Gastrocnemius medialis (tissue), 4 donors: ENCODE measurements at places on chromosomes 12 and 14.

DNA sequence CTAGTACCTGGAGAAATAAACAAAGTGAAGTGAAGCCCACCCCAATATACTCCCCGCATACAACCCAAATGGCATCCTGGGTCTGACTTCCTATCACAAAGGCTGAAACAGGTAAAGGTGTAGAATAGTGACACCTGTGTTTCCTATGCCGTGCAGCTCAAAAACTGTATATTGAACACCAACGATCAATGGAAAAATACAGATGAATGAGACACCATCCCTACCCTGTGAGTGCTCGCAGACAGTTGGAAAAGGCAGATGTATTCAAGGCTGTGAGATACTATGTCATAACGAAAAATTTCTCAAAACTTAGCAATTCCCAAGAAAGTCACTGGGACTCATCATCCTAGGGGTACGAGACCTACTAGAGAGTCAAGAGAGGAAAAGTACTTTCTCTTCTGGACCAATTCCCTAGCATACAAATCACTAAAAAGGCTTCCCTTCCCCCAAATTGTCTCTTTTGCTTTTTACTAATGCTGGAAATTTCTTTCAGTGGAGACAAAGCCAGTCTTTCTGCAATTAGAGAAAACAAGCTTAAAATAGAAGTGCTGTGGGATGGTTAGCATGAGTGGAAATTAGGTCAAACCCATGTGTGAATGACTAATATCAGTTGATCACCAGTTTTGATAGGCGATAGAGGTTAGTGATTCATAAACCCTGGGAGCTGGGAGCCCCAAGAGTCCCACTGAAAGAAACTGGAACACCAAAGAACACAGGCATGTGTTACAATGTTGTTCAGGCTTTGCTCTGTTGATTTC, 249.7 kb downstream of the SPTSSA start:
- no peak for DNase-seq

GRCh38 chr14:88904864-88905263, 80.4 kb downstream of the TTC8 start:
- DNase-seq = no peak

GRCh38 chr12:132596016-132596415, 14.4 kb downstream of the LRCOL1 start:
- no peak for DNase-seq

DNA sequence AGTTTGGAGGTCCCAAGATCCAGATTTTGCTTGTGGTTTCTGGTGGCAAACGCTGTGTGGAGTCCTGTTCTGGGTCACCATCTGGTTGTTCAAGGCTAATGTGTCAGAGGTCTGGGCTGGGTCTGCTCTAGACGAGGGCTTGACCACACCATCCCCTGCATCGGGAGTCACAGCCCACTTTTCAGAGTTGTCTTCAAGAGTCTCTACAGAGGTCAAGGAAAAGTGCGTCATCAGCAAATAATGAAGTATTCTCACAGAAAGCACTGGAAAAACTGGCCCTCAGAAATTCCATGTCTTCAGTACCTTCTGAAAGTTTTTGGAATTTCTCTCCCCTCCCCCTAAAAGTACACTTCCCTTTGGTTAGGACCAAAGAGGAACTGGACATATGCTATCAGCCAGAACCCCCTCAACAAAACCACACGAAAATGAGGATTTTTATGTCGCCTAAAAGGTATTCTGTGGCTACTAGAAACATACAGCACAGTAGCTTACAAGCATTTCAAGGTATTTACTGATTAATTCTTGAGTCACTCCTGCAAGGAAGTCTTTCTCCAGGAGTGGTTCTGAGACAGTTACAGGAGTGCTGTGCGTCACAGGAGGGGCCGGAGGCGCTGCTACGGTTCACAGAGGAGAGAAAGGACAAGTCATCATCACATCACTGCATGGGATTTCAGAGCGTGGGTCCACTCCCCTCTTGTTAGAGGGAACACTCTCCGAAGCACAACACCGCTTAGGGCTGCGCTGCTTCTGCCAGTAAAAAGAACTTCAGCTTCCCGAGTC, 35.4 kb downstream of the RAD52 start:
- DNase-seq = no peak

GRCh38 chr12:54977155-54977554, 7.4 kb downstream of the TESPA1 start:
- DNase-seq = no peak

- DNase-seq = no peak
These were observed 1053.5 kb upstream of the FBXO33 start for GRCh38 chr14:40485688-40486087.

DNA sequence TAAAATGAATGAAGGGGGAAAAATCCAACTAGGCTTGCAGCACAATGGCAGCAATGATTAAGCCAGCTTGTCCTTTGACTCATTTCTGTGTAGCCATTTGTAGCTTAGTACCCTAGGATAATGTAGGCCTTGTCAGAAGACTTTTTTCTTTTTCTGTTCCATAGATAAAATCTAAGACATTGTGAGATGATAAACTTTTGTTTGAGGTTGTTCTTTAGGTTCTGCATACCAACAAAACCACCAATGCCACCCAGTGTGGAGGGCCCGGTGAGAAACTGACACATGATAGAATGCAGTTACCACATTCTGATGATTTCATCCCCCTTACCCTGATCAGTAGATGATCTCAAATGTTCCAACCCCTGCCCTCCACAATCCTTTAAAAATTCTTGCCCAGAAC, 6.6 kb upstream of the KLRD1 start:
- DNase-seq = no peak

DNA sequence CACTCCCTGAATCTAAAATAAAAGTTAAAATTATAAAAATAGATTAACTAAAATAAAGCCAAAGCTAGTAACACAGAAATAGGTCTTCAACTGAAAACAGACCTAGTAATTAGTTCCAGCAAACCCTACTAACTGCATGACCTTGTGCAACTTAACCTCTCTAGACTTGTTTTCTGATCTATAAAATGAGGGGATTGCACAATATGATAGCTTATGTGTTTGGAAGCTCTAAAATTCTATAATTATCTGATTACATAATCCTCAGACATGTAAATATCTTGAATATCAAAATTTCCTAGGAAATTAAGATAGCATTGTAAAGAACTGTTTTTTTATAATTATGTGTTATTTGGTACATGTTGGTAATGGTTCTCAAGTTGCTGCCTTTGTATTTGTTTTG, 144.1 kb upstream of the GRIP1 start:
- no peak for DNase-seq

GRCh38 chr14:79043194-79043889, 873.2 kb downstream of the NRXN3 start:
- DNase-seq = no peak

- no peak for DNase-seq
These were observed 18.0 kb upstream of the NKX2-8 start for GRCh38 chr14:36600431-36600830.

- DNase-seq = peak; percentile 14
These were observed 4.7 kb downstream of the LRIG3 start for GRCh38 chr12:58915634-58916033.

GRCh38 chr12:78361683-78362082, 502.9 kb upstream of the SYT1 start:
- no peak for DNase-seq

DNA sequence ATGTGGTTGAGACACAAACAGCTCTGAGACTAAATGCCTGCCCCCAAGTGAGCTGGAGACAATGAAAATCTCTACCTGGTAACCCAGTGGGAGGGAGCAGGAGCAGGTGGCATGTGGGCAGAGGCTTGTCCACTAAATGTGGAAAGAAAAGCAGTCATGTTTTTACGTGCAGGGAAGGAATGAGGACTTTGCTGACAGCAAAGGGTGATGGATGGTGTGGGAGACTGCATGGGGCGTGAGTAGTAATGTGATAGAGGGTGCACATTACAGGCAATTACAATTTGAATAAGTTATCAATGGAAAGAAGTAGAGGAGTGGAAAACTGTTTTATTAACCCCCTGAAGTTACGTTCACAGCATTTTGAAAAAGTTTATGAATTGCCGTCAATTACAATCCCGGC, 176.6 kb downstream of the NRXN3 start:
- no peak for DNase-seq

DNA sequence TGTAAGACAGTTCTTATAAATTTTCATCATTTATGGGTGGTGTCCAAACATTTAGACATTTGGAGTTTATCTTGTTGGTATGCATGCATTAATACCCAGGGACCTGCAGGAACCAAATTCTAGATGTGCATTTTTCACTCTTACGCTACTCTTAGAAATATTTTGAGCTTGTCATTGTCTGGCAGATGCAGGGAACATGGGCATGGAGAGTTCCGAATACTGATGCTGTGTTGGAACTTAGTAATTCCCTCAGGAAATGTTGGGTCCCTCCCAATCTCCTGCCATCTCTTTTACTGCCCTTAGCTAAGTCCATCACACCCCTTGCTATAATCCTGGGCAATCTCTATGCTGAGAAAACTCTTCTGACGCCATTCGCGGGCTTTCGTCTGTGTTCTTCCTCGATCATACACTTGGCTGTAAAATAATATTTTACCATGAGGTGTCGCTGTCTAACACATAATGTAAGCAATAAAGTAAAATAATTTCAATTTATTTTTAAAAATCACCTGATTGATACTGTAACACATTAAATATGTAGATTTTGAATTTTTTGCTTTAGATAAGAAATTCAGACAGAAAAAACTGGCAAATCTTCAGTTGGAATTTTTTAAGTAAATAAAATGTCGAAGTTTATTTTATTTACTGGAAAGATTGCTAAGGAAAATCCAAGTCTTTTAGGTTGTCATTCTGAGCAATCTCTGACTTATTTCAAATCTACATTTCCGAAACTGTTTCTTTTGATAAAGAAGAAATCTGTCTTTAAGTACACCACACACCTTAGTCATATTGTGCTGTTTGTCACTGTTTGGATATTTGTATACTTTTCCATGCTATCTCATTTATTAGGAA, 304.1 kb upstream of the SSTR1 start:
- no peak for DNase-seq

- DNase-seq = peak; percentile 73
These were observed 56.4 kb downstream of the PITPNM2 start for GRCh38 chr12:123094349-123095077.

DNA sequence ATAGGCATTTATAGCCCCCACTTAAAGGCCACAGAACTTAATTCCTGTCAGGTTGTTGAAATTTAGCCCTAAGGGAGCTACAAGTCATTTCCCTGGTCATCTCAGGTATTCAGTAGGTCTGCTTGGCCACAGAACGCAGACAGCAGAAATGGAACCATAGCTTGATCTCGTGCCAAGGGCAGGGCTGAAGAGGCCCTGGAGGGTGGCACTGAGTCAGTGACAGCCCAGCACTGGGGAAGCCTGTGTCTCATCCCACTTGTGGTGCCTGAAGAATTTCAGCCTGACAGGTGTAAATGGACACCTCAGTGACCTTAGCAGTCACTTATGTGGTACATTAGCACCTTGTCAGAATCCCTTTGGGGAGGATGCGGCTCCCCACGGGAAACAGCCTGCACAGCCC, 6.6 kb downstream of the PRKAB1 start:
- no peak for DNase-seq

GRCh38 chr12:108151533-108152169, 22.6 kb downstream of the WSCD2 start:
- DNase-seq = no peak

DNA sequence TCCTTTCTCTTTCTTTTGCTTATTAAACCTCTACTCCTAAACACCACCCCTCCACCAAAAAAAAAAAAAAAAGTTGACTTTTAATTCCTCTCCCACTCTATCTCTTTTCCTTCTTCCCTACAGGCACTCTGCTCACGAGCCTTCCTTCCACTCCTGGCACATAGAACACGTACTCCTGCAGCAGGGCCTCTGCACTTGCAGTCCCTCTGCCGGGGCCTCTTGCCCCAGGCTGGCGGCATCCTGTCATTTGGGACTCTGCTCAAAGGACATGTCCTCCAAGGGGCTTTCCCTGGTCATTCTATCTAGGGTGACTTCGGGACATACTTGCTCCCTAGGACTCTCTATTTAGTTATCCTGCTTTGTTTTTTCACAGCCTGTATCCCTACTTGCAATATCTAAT, 7.7 kb downstream of the FOS start:
- DNase-seq = no peak

DNA sequence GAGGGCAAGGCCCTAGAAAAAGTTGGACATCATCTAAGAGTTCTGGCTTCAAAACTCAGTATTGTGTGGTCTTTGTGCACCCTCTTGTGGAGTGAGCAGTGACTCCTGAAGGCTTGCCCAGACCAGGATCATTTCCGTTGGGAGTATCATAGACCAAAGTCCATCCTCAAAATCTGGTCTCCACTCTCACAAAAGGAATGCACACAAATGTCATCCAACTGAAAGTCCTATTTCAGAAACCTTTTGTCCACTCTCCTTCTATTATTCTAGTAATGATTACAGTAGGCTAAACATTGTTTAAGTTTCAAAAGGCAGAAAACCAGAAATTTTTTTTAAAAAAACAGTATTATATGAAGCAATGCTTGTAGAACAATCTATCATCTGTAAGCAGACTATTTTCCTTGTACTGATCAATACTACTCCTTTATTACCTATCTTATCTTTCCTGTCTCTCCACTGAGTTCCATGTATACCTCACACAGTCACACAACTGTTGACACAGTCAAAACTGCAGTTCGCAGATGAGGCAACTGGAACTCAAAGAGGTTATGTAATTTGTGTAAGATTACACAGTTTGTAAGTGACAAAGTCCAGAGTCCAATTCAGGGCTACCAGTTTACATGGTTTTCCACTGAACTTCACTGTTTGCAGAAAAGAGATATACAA, 41.4 kb downstream of the COX16 start:
- DNase-seq = no peak

- DNase-seq = peak; percentile 85
These were observed 19.0 kb downstream of the SSH1 start for GRCh38 chr12:108838194-108839017.

GRCh38 chr14:68791902-68792677, 777 bp downstream of the ZFP36L1 start:
- no peak for DNase-seq

DNA sequence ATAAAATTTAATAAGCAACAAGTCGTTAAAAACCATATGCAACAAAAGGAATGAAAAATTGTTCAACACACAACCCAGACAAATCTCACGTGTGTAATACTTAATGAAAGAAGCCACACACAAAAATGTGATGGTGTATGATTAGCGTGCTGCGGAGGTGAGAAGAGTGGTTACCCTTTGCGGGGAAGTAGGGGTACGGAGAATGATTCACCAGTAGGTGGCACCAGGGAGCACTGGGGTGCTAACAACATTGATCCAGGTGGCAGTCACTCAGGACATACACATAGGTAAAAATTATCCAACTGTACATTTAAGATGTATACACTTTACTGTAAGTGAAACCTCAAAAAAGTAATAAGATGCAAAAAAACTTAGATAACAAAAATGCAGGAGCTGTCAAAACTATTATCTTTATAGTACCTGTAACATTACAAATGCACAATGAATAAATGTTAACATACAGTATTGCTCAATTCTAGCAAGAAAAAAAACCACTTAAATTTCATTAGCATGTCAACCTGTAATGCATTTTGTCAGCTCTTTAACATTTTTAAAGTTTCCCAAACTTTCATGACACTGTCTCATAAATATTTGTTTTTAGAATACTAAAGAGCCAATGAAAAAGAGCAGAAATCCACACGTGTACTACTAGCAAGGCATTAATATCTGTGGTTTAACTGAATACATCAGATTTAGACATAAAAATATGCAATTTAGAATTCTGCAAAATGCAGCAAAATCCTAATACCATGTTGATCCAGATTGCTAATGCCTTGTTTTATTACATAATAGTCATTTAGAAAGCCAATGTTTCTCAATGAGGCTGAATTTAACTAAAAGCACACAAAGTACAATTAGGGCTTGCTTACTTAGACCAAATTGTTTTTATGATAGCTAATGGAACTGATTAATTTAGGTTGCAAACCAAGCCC, 46.7 kb downstream of the TMCC3 start:
- DNase-seq = no peak
